ENCODE measurements at places on chromosomes 5 and 9.

GRCh38 chr9:115694014-115694413, 459.6 kb upstream of the PAPPA start:
- no peak for DNase-seq

- DNase-seq = no peak
Measured at GRCh38 chr9:85723215-85723614, 18.5 kb downstream of the AGTPBP1 start.

DNA sequence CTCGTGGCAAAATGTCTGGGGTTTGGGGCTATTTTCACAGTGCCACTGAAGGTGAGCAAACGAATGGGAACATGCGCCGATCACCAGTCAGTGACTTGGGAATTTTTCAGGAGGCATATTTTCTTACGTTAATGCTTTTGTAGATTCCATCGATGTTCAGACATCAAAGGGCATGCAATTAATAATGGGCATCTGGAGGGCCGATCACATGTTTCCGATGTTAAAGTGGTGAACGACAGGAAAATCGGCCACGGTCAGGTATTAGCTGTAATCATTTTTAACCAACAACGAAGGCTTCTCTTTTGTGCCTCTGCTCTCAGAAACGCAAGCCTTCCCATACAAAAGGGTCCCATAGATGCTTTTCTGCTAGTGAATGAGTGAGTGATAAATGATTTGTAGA, 155.0 kb upstream of the PITX1 start:
- DNase-seq = no peak

- DNase-seq = no peak
Measured at GRCh38 chr9:102101723-102102122, 363.3 kb upstream of the GRIN3A start.

DNA sequence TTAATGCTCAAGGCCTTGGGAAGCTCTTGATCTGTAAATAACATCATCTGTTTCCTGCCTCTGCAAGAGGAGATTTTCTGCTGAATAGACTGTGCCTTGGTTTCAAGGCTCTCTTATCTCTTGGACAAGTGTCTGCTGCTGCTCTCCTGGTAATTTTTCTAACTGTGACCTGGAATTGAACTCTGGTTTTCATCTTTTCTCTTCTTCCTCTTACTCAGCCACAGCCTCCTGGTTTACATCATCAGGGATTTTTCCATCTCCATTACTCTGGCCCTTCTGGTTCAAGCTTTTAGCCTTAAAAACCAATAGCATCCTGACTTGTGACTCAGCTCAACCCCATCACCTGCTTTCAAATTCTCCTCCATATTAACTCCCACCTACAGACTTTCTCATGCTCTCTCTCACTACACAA, 49.6 kb upstream of the ITGA1 start:
- no peak for DNase-seq

DNA sequence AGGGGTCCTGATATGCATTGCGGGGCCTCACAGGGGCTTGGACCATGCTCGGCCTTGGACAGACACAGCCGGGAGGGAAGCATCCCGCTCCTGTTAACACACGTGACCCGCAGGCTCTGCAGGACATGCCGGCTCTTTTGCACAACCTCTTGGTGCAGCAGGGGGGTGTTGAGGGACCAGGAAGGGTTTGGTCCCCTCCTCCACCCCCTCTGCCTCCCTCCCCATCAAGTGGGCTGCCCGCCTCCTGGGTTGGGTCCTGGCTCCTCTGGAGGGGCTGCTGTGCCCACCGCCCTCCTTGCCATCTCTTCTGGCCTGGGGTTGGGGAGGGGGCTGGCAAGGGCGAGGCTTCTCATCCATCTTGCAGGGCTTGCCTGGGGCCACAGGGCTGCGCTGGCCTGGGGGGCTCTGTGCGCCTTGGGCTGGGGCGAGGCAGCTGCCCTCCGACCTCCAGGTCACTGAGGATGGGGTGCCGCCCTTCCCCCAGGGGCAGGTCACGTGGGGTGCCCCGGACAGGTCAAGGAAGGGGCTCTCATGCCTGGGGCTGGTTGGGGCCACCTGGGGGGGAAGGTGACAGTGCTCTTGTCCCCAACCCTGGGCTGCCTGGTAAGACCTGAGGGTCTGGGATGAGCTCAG, 16.8 kb upstream of the SLC9A3 start:
- DNase-seq = no peak

DNA sequence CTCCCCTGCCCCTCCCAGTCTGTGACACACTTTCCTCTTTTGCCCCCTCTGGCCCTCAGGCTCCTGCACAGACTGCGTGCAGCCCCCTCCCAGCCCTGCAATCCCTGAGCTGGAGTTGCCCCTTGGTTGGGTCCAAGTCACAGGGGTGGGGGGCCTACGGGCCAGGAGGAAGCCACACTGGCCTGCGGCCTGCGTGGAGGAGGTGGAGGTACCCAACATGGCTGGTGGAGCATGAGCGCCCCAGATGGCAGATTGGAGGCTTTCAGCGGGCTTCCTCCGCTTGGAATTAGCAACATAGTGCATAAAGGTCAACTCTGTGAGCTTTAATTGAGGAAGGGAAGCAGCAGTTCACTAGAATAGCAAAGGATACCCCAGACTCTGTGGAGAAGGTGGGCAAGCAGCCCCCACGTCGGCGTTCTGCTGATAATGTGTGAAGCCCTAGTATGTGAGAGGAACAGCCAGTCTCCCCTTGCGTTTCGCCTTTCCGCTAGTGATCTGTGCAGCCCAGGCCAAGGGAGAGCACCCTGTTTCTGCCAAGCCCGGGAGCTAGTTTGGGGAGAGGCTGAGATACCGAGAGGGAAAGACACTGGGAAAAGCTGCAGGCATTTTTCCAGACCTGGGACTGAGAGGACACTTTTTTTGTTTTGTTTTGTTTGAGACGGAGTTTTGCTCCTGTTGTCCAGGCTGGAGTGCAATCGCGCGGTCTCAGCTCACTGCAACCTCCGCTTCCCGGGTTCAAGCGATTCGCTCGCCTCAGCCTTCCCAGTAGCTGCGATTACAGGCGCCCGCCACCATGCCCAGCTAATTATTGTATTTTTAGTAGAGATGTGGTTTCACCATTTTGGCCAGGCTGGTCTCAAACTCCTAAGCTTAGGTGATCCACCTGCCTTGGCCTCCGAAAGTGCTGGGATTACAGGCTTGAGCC, 35.3 kb upstream of the MACIR start:
- DNase-seq = no peak

DNA sequence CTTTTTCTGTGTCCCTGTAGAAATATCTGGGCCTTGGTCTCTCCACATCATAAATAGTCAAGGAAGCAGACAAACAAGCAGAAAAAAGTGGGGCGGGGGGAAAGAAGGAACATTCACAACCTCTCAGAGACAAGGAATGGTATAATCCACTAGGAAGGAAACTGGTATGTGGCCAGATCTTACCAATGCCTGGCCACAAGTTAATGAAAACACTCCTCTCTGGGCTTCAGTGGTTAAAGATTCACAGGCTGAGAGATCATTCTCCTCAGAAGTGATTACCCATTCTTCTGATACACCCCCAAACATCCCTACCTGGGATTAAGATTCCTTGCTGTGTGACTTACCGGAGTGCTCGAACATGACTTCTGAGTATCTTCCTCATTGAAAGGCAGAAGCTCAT, 290.6 kb downstream of the MARCHF11 start:
- DNase-seq = no peak

DNA sequence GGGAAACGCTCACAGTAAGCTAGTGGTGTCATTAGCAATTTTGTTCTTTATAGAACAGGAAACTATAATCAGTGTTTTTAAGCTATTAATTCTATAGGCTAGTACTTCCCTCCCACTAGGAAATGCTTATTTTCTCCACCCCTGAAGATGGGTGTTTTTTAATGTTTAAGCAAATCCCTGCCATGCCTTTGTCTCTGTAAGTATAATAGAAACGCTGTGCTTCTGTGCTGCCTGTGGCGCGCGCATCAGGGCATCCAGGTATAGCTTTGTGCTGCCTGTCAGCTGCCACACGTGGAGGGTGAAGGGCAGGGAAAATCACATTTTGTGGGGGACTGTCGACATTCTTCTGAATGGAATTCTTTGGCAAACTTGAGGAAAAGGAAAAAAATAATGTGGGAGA, 217.5 kb downstream of the RAB3C start:
- DNase-seq = no peak

DNA sequence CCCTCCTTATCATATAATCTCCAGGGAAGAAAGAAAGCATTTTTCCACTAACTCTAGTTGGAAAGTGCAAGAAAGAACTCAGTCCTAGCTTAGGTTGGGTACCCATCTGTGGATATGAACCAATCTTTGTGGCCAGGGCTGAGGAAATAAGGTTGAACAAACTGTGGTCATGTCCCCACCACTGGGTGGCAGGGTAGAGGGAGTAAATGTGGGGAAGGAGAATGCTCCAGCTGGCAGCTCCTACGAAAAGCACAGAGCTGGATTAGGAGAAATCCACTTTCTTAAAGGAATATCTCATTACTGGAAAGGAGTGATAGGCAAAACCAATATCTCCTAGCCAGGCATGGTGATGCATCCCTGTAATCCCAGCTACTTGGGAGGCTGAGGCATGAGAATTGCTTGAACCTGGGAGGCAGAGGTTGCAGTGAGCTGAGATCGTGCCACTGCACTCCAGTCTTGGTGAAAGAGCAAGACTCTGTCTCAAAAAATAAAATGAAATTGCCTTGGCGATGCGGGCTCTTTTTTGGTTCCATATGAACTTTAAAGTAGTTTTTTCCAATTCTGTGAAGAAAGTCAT, 175.1 kb downstream of the CCDC192 start:
- DNase-seq = no peak

DNA sequence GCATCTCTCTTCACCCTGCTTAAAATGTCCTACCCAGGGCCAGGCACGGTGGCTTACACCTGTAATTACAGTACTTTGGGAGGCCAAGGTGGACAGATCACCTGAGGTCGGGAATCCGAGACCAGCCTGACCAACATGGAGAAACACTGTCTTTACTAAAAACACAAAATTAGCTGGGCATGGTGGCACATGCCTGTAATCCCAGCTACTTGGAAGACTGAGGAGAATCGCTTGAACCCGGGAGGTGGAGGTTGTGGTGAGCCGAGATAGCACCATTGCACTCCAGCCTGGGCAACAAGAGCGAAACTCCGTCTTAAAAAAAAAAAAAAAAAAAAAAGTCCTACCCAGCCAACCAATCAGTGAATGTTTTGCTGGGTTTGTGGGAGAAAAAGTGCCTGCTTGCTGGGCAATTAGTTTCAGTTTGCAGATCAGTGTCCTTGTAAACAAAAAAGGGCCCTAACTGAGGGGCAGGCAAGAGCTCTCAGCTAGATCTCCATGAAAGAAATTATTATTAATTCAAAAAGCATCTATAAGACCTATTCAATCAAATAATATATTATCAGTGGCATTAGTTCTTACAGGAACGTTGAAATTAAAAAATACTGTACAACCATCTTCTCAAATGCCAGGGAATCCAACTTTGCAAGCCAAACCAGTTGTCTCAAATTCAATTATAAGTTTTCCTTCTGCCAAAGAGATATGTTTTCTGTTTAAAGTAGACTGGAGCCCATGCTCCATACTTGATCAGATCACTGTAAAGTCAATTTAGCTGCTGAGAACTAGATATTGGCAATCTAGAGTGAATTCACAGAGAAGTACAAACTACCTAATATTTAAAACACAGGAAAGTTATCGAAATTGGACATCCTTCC, 3.9 kb downstream of the MEGF9 start:
- DNase-seq = no peak

GRCh38 chr5:77937015-77937908, 161.1 kb upstream of the TBCA start:
- DNase-seq = no peak

DNA sequence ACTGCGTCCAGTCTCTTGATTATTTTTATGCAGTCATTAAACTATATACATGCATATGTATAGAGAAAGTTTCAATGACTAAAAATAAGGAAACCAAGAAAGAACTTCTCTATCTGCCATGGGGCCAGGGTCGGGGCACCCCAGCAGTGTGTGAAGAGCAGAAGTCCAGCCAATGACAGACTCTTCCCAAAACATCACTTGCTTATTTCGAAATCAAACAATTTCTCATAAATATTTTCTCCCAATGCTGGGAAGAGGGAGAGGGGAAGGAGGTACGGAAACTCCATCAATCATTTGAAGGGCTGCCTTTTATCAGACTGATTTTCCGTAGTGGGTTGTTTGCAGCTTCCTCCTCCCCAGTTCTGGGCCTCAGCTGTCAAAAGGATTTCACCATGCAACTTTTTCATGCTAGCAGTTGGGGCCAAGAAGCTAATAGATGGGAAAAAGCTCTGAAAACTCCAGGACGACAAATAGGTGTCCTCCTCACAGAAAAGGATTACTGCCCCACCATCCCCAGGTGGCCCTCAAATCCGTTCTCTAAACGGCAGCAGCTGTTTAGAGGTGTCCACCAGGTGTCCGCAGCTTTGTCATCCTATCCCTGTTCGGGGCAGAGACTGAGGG, 617 bp upstream of the FPGS start:
- no peak for DNase-seq

DNA sequence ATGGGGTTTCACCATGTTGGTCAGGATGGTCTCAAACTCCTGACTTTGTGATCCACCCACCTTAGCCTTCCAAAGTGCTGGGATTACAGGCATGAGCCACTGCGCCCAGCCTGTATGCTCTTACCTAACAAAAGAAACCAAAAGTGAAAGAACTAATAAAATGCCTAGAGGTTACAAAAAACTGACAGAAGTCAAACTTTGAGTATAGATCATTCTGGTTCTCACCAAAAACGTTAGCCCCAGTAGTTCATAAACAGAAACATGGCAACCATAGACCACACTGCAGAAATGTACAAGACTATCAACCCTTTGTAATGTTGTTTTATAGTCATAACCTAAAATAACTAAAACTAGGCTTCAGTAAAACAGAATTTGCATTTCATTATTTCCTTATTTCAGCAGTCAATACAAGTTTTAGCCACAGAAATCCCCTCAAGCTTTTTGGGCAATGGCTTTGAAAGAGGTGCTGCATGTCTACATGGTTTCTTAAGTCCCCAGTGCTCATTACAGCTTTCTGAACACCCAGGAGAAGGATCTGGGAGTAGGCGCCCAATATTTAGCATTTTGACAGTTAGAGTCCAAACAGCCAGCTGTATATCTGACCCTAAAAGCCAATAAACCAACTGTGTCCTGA, 72.5 kb downstream of the EPB41L4A start:
- DNase-seq = no peak
